ENCODE measurements at places on chromosomes 16 and 17.

GRCh38 chr16:4064950-4065352, 51.3 kb downstream of the ADCY9 start:
- no peak for DNase-seq

DNA sequence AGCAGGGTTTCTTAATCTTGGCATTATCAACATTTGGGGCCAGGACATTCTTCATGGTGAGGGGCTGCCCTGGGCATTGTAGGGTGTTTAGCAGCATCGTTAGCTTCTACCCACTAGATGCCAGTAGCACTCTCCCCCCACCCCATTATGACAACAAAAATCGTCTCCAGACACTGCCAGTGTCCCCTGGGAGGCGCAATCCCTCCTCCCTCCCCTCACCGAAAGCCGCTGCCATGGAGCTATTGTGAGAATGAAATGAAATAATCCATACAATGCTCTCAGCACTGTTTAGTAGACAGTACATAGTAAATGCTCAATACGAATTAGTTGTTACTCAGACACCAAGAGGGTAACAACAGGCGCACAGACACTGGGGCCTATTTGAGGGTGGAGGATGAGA, 502.9 kb downstream of the NPIPA7 start:
- DNase-seq, result no peak

DNA sequence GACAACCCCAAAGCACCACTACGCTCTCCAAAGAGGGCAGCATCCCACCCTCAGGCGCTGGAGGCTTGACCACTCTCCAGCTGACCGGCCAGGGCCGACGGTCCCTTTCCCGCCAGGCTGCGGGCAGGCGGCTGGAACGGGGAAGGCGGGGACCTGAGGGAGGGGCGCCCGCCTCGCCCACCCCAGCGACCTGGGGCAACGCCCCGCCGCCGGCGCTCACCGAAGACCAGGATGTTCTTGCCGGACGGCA, 431 bp downstream of the DYNC1LI2 start:
- DNase-seq, result peak; percentile 24

DNA sequence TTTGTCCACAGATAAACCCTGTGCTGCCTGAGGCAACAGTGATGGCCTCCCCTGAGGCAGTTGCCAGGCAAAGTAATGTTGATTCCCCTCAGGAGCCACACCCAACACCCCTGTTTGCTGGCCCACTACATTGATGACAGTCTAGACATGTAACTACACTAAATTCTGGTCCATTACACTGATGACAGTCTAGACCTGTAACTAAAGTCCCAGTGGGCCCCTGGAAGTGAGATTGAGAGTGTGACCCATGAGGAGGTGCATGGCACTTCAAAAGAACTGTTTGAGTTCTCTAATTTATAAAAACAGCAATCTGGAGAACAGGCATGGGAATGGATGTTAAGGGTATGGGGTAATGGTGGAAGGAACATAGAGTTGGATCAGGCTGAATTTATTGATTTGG, 8.9 kb downstream of the CCL4 start:
- no peak for DNase-seq

DNA sequence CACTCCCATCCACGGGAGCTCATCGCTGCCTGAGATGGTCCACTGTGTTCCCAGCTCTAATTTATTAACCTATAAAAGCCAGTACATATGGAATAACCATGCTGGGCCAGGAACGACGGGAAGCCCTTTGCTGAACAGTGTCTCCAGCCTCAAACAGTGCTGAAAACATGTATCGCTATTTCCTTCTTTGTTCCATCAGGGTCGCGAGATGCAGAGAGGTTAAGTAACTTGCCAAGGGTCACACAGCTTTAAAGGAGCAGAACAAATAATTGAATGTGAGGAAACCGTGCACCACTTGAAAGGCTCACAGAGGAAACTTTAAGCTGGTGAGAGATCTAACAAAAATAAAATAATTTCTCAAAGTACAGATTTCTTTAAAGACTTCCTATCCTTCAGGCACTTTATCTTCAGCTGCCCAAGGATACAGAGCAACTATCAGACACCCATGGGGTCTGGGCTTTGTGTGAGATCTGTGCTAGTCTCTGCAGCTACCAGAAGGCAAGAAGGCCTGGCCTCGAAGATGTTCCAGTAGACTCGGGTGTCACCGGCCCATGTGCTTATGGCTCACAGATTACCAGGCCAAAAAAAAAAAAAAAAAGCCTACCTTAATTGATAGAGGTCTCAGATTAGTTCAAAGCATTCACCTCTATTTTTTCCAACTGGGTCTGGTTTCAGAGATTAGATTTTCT, 207.8 kb upstream of the FOXF1 start:
- no peak for DNase-seq

DNA sequence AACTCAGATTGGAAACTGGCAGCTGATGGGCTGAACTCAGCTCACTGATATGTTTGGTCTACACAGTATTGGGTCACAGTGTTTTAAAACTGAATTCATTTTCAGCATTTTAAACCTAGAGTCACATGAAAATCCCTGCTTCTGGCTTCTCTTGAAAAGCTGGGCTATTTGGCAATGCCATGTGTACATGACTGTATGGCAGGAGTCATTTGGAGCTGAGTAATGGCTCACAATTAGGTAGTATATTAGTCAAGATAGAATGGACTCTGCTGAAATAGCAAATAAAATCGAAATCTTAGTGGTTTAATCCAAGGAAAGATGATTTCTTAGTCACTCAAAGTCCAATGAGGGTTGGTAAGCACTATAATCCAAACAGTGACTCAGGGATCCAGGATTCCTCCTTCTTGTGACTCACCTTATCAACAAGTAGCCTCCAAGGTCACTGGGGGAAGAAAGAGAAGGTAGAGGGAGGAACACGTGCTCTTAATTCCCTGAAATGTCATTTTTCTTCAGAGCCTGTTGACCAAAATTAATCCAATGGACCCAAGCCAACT, 13.9 kb upstream of the PMP22 start:
- DNase-seq, result no peak

DNA sequence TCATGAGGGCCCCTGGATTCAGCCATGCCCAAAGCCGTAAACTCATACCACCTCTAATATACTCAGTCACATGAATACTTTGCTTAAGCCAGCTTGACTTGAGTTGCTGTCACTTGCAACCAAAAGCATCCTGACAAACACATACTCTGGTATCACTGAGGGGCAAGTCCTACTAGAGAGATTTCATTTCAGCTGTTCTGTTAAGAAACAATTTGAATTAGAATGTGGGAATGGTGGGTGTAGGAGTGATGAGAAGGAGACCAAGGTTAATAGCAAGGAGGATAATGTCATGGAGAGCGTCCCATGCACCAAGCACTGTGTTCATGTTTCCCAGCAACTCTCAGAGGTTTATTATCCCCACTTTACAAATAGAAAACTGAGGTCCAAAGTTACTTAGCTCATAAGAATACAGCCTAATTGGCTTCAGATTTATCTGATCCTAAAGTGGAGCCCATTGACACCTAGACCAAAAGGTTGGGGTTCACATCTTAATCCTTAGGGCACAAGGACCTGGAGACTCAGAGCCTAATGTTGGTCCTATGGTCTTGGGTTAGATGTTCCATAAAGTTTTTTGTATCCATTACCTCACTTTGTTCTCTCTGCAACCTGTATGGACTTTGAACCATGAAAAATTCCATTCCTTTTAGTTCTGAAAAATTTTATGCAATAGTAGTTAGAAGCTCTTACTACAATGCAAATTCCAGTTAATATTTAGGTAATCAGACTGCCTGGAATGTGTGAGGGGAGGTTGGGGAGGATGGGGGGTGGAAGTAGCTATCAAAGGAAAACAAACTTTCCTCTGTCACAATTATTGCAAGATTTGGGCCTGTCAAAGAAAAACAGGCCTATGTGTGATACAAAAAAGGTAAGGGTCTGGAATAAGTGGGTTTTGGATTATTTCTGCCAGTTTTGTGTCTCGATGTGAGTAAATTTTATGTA, 105.9 kb downstream of the IRX3 start:
- DNase-seq, result no peak

GRCh38 chr17:78498848-78499247, 78.3 kb downstream of the DNAH17 start:
- no peak for DNase-seq

DNA sequence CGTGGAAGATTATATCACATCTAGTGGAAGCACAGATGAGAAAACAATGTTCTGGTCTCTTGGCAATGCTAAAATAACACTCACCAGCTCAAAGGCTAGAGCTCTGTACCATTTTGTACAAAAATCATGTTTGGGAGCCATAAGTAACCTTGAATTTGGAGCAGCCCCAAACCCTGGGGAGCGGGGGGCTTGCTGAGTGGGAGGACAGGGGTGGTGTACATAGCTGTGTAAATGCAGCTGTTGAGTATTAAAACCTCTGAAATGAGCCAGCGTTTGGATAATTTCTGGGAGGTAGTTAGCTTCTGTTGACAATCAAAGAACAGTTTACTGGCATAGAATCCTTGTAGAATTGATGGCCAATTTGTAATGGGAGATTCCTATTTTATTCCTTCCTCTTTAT, 4.3 kb downstream of the MYH8 start:
- no peak for DNase-seq

- no peak for DNase-seq
Observed at GRCh38 chr16:35689764-35690163, 2230.4 kb downstream of the TP53TG3F start.

GRCh38 chr17:27741971-27742575, 58.3 kb downstream of the NOS2 start:
- DNase-seq, result no peak

GRCh38 chr17:40356990-40357881, 7.3 kb downstream of the GJD3 start:
- no peak for DNase-seq

GRCh38 chr17:49977463-49978389, 8.7 kb downstream of the DLX4 start:
- DNase-seq, result no peak

GRCh38 chr16:89796104-89796503, 20.3 kb downstream of the FANCA start:
- no peak for DNase-seq

GRCh38 chr16:73670836-73671820, 623.2 kb upstream of the ZFHX3 start:
- DNase-seq, result no peak

GRCh38 chr16:66894948-66895688, 14.8 kb downstream of the PDP2 start:
- peak; percentile 79 for DNase-seq

GRCh38 chr16:69326172-69326873, 4.1 kb downstream of the PDF start:
- DNase-seq, result no peak

DNA sequence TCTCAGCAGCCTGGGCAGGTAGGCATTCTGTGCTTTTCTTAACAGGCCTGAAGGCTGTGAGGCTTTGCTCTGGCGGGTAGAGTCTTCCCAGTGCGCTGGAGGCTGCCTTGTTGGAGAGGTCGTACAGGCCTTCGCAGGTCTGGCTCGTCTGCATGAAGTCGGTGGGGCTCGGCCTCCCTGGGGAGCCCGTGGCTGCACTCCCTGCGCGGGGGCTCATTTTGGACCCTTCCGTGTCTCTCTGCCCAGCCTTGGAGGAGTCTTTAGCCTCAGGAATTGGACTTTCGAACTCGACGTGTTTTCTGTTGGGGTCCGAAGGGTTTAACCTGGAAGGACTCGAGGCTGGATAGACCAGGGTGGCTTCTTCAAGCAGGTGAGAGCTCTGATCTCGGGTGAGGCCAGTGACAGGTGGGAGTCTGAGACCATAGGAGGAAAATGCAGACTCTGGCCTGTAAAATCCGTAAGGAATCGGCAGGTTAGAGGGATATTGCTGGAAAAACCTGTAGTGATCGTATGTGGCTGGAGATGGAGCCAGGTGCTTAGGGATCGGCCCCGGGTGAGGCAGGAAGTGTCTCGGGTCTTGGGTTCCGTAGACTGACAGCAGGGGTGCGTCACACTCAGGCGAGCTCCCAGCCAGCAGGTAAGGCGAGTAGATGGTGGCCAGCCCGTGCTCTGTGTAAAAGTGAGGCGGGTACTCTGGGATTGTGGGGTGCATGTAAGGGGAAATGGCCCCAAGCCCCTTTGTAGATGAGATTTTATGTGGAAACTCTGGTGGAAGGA, 8.6 kb downstream of the ZNF750 start:
- no peak for DNase-seq

GRCh38 chr17:51035431-51035830, 85.2 kb downstream of the SPAG9 start:
- DNase-seq, result peak; percentile 46

DNA sequence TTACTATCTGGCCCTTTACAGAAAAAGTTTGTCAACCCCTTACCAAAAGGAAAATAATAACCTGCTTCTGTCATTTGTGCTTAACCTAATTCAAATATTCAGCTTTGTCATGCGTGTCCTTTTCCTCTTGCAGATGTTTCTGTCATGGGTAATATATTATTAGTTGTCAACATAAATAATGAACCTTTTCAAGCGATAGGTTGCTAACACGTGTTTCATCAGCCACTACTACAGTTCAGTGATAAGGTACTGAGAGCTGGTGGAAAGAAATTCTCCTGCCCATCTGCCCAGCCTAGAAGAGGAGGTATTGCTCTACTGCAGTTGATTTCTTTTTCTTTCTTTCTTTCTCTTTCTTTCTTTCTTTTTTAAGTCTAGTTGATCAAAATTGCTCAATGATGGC, 12.0 kb upstream of the SRSF1 start:
- DNase-seq, result no peak

- no peak for DNase-seq
Observed at GRCh38 chr17:247767-248166, 66.3 kb upstream of the DOC2B start.

DNA sequence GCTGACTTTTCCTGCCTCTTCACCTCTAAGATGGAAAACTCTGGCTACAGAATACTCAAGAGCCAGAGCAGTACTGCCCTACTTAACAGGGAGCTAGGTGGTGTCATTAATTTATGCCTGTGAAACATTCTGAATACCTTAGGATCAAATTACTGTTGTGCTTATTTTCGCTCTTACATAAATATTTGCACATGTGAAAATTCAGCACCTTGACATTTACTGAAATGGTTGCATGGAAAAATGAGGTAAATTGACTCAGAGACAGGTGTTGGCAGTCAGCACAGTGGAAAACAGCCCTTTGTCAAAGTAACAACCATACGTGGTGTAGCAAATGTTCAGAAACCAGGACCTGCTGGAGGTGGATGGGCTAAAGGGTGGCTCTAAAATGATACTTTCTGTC, 193.6 kb downstream of the CDH8 start:
- no peak for DNase-seq

DNA sequence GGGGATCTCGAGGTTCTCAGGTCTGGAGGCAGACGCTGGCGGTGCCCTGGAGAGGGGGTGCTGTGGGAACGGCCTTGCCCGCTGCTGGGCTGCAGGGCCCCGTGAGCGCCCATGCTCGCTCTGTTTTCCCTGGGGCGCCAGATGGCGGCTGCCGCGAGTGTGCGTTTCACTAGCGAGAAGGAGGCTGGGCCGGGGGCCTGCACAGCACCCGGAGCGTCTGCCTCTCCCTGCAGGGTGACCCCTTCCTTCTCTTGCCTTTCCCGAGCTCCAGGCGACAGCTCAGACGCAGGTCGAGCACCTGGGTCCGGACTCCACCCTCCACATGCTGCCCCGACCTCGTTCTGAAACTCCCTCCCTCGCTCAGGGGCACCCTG, 2.7 kb downstream of the TELO2 start:
- no peak for DNase-seq

DNA sequence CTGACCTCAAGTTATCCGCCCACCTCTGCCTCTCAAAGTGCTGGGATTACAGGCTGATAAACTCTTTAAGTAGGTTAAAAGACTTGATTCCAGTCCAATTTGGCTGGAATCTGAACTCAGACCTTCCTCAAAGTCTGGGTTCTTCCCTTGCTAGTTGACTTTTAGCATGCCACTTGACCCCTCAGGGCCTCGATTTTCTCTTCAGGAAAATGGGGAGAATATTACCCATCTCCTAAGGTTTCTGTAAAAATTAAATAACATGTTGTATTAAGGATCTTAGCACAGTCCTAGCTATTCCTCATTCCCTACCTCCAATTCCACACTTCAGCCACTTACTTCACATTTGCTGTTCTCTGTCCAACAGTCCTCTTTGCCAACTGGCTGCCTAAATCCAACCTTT, 1.9 kb downstream of the GTF3C1 start:
- no peak for DNase-seq

All from head of caudate nucleus (tissue), 42 donors.